Activated CD4-positive, alpha-beta memory T cell treated with anti-CD3 and anti-CD28 coated beads, Interleukin-2, amount 10 ng/mL, durations not matched to agents 7 days and 5 days (primary cell): ENCODE measurements at places on chromosomes 3 and 15. TPM values are rescaled to one million over a fixed set of nuclear protein-coding genes. Genes with fewer than 3 reads are reported as not detected.

Gene MESP2
- not detected for total RNA-seq

- no peaks in the 10 kb centered on the region for H3K27me3 ChIP-seq
- H3K4me3 ChIP-seq, result no peak overlapping the region
- H3K36me3 ChIP-seq, result no peaks in the 10 kb centered on the region
- no peak for DNase-seq
- H3K4me1 ChIP-seq, result no peaks in the 10 kb centered on the region
Observed at GRCh38 chr15:24761704-24762302, 86.2 kb downstream of the NPAP1 start.

GRCh38 chr3:157122116-157122515 is 37.8 kb downstream of the CCNL1 start:
- no peak overlapping the region for H3K4me3 ChIP-seq
- peaks cover 34% of the 10 kb centered on the region for H3K4me1 ChIP-seq
- H3K27ac ChIP-seq, result no peak overlapping the region
- no peaks in the 10 kb centered on the region for H3K27me3 ChIP-seq
- no peak for DNase-seq

Gene SOX2
- total RNA-seq, result not detected

Gene NTRK3
- not detected for total RNA-seq
